ENCODE measurements at places on chromosomes 3 and 15. TPM values are rescaled to one million over a fixed set of nuclear protein-coding genes. Genes with fewer than 3 reads are reported as not detected.

The ERICH6 gene
- not detected for total RNA-seq

The CMSS1 gene
- total RNA-seq, result 17.2 TPM

DNA sequence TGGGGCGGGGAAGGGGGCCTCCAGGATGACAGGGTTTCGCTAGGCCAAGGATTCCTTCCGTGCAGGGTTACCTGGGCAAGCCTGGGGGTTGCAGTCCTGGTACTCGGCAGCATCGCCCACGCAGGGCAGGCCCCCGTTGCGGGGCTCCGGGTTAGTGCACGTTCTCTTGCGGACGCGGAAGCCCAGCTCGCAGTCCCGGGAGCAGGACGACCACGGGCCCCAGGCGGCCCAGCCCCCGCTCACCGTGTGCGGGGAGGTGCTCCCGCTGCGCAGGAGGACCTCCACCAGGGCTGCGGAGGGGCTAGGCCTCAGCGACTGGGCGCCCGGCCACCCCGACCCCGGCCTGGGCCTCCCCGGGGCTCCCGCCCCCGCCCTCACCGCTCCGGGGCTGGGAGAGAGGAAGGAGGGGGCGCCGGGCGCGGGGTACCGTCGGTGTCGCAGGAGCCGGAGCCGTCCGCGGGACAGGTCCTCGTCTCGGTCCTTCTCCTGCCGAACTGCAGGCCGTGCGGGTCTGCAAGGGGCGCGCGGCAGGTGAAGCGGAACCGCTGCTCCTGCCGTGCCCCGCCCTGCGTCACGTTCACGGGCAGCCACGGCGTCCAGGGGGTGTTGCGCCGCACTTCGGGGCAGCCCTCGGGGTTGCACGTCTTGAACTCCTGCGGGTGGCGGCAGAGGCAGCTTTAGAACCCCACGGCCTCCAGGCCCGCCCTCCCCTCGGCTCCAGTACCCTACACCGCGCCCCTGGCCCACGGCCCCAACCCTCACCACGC, 114.6 kb downstream of the SEMA5B start:
- no peak for DNase-seq

- DNase-seq, result no peak
These were observed 271.8 kb downstream of the ZIC1 start for GRCh38 chr3:147680837-147681483.

The MEX3B gene
- 11.4 TPM for total RNA-seq

DNA sequence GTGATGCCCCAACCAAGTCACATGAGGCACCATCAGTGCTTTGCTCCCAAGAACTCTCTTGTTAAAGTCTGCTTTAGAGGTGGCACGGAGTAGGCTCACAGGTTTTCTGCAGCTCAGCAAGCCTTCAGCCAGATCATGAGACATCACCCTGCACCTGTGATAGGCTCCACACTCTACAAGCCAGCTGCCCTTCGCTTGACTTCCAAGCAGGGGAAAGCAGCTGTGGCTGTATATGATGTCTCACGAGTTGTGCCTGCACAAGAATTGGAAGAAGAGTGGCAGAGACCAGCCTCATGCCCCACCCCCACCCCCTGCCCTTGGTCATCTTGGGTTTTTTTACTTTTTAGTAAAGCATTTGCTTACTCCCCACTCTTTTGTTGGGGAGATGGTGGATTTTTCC, 22.5 kb downstream of the MRPS11 start:
- DNase-seq, result no peak

GRCh38 chr3:60424034-60424433, 827.2 kb downstream of the FHIT start:
- no peak for DNase-seq

DNA sequence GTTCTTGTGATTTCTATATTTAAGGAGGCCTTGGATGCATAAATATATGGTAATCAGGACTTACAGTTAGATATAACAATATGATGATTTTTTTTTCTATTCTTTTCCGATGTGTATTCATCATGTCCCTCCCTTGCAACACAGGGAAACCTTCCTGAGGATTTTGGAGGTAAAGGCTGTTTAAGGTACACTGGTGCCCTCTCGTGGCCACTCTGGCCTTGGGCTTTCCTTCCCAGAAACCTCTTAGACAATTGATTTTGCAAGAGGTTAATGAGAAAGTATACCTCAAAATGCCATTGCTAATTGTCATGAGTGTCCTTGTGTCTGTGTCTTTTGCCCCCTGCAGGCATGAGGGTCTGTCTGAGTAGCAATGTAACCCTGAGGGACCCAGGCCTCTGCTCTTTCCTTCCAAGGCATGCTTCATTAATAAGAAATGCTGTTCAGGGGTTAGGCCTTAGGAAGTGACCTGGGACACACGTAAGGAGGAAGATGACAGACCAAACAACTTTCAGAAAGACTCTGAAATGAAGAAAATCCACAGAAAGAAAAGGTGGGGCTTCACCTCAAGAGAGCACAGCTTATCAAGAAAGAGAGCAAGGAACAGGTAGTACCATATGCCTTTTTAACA, 70.3 kb upstream of the PPP2R3A start:
- DNase-seq, result peak; percentile 89

- no peak for DNase-seq
These were observed 3.7 kb downstream of the KPNA1 start for GRCh38 chr3:122510878-122511535.

GRCh38 chr3:36591959-36592358, 172.4 kb downstream of the DCLK3 start:
- DNase-seq, result peak; percentile 48

The CLRN1 gene
- not detected for total RNA-seq

DNA sequence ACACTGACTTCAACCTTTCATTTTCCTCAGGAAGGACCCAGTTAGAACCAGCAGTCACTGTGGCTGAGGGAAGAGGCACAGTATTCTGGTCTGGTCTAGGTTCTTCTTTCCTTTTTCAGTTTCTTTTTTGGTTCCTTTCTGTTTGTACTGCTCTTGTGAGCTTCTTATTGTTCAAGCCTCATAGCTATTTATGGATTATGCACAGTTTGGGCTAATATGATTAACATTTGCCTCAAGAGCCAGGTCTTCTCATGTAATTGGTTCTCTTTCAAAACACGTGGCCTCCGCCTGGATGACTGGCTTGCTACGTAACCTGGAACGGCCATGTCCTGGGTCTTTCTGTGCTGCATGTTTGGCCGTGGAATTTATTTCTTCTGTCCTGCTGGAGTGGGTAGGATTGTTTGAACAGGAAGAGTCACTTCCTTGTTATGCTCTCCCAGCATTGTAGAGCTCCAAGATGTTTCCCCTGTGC, 43.3 kb downstream of the RBMS3 start:
- peak; percentile 87 for DNase-seq
